Stimulated activated CD4-positive, alpha-beta T cell treated with anti-CD3 and anti-CD28 coated beads, Interleukin-1b, Interleukin-23, amount 100 ng/mL, for 1 hour (primary cell): ENCODE measurements at places on chromosomes 3 and 15.

DNA sequence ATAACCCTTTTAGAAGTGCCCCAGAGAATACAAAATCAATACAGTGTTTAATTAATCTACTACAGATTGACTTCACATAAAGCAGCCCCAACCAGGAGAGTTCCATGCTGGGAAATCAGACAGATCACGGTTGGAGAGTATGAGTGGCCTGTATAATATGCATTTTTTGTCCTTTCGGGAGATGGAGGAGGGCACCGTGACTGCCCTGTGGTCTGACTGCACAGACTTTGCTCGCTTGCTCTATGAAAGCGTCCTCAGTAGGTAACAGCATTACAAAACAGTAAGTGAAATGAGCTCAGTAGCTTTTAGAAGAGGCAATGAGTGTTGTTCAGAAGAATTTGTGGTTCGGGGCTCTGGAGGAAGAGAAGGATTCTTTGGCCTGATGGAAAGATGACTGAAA, 34.2 kb upstream of the SKIL start:
- no peak for DNase-seq

DNA sequence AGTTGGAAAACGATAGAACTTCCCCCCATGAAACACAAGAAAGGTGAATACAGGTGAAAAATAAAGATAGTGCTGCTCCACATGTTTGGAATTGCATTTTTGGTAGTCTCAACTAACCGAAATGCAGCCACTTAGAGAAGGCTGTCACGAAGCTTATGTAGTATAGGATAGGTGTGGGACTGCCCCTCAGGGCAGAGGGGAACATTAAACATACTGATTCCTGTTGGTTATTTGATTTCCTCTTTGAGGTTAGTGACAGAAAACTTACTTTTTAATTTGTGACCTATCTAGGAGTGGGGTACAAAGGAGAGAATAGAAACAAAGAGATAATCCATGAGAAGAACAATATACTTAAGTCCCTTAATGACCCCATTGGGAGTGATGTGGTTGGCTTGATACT, 85.8 kb upstream of the SATB1 start:
- DNase-seq: no peak

- DNase-seq: no peak
Measured at GRCh38 chr3:29140666-29141065, 140.2 kb upstream of the RBMS3 start.

- DNase-seq: no peak
Measured at GRCh38 chr15:47951781-47952180, 169.0 kb upstream of the SLC24A5 start.

DNA sequence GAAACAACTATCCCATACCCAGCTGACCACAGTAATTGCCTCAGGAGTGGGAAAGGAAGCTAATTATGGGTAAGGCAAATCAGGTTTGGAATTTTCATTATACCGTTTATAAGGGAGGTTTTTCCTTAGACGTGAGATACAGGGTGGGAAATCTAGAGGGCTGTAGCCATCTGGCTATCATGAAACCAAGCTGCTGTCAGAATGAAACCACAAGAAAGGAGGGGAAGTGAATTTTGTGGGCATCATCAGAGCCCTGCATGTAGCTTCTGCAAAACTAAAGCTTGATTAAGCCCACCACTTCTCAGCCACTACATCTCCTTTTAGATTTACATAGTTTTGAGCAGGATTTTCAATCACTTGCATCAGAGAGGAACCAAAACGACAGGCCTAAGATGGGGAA, 893.5 kb downstream of the TUSC7 start:
- DNase-seq: no peak

DNA sequence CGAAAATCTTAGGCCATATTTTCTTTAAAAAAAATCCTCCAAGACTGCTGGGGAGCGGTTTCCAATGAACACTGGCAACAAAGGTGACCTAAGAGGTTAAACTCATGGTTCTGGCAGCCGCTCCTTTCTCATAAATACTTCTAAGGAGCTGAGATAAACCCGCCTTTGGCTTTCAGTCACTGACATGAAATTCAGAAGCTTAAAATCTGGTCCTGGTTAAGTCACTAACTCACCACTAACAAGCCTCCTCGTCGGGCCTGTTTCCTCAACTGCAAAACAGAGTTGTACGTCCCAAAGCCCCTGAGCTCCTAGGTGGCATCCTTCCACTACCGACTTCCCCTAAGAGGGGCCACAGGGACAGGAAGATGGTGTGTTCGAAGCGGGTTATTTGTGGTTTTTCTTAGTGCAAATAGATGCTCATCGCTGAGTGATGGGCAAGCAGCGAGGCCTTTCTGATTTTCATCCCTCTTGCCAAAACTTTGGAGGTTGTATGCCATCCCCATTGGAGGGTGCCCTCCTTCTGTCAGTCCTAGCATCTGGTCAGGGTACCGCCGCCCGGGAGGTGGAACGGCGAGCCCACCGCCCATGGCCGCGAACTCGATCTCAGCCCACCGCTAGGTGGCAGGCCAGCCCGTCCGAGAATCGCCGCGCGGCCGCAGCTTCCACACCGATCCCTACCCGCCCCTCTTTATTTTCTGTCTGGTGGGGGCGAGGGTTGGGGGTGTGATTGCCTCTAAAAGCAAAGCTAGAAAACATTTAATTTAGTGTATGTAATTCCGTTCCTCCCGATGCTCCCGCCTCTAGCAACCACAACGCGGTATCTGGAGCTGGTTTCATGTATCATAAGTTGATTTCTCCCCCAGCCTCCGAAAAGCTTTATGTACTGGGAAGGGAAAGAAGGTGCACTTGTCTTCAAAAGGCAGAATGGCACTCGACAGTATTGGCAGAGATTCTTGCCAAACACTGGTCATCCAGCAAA, 4.6 kb downstream of the BCL6 start:
- DNase-seq: peak; percentile 48

GRCh38 chr3:71542521-71543370, 40.8 kb downstream of the FOXP1 start:
- DNase-seq: no peak

GRCh38 chr3:152350776-152351175, 82.0 kb downstream of the MBNL1 start:
- no peak for DNase-seq

- no peak for DNase-seq
Measured at GRCh38 chr3:72957297-72957696, 39.3 kb upstream of the PPP4R2 start.

- DNase-seq: no peak
Measured at GRCh38 chr3:155742349-155742965, 2.4 kb downstream of the PLCH1 start.

DNA sequence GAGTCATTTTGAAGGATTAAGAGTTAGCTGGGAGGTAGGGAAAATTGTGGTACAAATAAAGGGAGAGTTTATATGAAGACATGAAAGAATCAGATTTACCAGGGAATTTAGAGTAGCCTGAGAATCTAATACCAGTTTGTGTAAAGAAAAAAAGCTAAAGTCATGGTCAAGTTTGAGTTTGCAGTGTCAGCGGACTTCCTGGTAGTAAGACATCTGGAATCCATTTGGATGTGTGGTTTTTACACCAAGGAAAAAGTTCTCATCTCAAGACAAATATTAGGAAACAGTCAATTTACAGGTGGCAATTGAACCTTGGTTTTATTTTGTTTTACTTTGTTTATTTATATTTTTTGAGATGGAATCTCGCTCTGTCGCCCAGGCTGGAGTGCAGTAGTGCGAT, 1.5 kb upstream of the P2RY12 start:
- no peak for DNase-seq

- DNase-seq: no peak
Measured at GRCh38 chr3:51928438-51928837, 13.3 kb downstream of the RRP9 start.

DNA sequence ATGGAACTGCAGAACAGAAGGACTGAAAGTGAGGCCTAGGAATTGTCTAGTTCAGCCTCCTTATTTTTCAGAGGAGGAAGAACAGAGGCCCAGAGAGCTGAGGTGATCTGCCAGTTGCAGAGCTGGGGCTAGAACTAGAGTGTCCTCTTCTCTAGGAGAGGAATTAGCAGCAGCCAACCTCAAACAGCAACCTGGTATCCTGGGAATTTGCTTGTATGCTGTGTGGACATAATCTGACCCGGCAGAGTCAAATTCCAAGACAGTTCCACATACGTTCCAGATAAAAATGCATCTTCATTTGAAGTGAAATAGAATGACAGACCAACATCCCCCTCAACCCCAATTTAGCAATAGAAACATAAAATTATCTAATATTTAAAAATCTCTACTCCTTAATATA, 13.5 kb upstream of the TSC22D2 start:
- no peak for DNase-seq

- no peak for DNase-seq
Measured at GRCh38 chr3:158205994-158206393, 96.1 kb downstream of the RSRC1 start.

- no peak for DNase-seq
Measured at GRCh38 chr15:83199288-83199687, 8.3 kb downstream of the HDGFL3 start.

GRCh38 chr3:65548848-65549625, 489.7 kb downstream of the MAGI1 start:
- no peak for DNase-seq

DNA sequence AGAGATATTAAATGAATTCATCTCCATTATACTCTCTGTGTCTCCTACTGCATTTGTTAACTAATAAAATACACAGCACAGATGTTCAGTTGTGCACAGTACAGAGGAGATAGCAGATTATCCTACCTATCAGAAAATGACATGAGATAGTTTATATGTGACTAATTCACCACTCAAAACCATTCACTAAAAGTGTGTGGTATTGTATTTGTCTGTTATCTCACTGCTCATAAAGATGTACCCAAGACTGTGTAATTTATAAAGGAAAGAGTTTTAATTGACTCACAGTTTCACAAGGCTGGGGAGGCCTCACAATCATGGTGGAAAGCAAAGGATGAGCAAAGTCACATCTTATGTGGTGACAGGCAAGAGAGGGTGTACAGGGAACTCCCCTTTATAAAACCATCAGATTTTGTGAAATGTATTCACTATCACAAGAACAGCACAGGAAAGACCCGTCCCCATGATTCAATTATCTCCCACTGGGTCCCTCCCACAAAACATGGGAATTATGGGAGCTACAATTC, 936.3 kb downstream of the ROBO1 start:
- DNase-seq: no peak

DNA sequence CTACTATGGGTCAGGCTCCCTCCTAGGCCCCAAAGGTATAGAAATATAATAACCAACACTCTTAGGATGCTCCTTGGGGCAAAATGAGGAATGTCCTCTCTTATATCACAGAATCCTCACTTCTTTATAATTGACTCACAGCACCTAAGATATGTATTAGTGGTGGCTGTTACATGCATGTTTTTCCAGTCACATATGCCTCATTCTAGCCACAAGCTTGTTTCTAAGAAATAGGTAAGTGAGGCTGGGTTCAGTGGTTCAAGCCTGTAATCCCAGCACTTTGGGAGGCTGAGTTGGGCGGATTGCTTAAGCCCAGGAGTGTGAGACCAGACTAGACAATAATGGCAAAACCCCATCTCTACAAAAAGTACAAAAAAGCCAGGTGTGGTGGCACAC, 57.9 kb upstream of the PSMD6 start:
- DNase-seq: no peak

- no peak for DNase-seq
Measured at GRCh38 chr3:74535281-74535680, 79.2 kb downstream of the CNTN3 start.

GRCh38 chr15:88513195-88513594, 33.3 kb downstream of the DET1 start:
- no peak for DNase-seq

DNA sequence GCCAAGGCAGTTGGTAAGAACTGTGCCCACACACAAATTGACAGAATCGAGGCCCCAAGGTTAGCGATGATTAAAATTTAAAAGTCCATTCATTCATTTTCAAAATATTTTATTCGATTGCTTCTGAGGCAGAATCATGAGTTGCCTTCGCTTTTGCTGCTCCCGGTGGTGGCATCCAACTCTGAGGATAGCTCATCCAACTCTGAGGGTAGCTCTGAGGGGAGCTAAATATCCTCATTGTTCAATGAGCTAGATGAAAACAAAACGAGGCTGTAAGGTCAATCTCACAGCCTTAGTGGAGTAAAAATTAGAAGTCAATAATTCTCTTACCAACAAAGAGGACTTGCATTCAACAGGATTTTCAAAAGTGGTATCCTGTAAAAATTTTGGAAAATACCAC, 897 bp upstream of the CHL1 start:
- DNase-seq: no peak

GRCh38 chr15:40307421-40308211, at the start of gene PLCB2:
Gene PLCB2, minus strand, starts transcription at chr15:40307935. Its CDS starts 263 bp downstream, at chr15:40307672.
- DNase-seq: peak; percentile 25

DNA sequence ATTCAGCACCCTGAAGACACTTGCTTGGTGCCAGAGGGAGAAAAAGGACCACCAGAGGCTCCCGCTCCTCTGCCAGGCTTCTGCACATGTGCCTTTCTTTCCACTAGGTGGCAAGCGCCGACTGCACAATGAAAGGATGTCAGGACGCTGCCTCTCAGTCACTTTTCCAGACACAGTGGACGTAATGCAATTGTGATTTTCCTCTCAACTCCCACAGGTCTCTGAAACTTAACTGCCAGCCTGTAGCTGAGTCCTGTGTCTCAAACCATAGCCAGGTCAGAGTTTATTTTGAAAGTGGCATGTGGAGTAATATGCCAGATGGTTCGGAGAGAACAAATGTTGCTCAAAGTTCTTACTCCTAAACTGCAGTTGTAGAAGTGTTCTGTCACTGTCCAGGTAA, 162.9 kb downstream of the ITPR1 start:
- DNase-seq: no peak

DNA sequence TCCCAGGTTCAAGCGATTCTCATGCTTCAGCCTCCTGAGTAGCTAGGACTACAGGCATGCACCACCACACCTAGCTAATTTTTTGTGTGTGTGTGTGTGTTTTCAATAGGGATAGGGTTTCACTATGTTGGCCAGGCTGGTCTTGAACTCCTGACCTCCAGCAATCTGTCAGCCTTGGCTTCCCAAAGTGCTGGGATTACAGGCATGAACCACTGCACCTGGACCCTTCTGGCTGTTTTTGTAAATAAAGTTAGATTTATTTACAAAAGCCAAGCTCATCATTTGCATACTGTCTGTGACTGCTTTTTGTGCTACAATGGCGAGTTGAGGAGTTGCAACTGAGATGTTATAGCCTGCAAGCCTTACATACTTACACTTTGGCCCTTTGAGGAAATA, 28.6 kb upstream of the IL16 start:
- DNase-seq: no peak

DNA sequence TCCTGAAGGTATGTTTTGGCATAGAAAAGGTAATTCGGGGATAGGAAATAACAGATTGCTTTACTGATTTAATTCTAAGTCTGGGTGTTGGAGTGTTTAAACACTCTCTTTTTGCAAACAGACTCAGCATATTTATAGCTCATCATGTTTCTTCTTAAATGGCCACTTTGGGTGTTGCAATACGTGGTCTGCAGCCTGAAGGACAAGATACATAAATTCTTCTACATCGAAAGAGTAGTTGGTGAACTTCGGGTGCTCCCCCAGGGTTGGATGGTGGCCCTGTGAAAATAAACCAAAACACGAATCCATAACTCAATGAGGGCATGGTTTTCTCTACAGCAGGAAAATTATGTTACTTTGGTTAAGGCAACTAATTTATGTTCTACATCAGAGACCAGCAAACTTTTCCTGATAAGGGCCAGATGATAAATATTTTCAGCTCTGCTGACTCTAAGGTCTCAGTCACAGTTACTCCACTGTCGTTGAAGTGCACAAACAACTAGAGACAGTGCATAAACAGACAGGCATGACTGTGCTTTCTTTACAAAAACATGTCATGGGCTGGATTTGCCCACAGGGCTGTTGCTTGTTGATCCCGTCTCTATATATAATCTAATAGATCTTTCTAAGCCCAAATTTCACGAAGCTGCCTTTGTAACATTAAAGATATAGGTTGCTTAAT, 35.9 kb downstream of the EOGT start:
- no peak for DNase-seq
